Natural killer cell (primary cell): ENCODE measurements at places on chromosomes 11 and 22.

DNA sequence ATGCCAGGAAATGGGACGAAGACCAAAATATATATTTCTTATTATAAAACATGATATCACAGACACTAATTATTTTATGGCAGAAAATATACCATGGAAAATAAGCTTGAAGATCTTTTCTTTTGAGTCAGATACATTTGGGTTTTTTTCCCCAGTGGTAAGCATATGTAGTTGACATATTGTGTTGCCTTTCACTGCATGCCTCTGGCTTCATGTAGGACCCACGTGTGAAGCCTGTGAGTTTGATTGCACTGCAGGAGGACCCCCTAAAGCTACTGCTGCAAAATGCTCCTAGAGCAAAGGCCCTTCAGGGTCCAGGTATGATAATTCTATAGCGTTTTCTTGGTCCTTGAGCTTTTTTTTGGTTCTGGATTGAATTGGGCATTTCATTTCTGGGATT lies 190.7 kb upstream of the KIRREL3 start:
- no peak for DNase-seq

DNA sequence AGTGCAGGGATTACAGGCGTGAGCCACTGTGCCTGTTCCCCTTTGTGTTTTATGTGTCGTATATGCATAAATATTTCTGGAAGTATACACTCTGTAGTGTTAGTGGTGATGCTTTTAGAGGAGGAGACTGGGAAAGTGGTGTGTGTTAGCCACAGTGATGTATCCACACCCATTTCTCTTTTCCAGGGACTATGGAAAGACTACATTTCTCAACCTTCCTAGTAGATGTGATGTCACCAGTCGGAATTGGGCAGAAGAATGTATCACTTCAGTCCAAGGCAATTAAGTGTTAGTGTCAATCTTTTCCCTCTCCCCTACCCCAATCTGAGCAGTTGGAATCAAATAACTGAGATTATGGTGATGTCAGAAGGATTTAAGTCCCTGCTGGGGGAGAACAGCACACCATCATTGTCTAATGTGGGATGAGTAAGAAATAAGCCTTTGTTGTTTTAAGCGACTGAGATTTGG lies 5.8 kb upstream of the ATG16L2 start:
- DNase-seq: no peak

- no peak for DNase-seq
These were observed 3.2 kb downstream of the SEZ6L start for GRCh38 chr22:26172389-26172990.

DNA sequence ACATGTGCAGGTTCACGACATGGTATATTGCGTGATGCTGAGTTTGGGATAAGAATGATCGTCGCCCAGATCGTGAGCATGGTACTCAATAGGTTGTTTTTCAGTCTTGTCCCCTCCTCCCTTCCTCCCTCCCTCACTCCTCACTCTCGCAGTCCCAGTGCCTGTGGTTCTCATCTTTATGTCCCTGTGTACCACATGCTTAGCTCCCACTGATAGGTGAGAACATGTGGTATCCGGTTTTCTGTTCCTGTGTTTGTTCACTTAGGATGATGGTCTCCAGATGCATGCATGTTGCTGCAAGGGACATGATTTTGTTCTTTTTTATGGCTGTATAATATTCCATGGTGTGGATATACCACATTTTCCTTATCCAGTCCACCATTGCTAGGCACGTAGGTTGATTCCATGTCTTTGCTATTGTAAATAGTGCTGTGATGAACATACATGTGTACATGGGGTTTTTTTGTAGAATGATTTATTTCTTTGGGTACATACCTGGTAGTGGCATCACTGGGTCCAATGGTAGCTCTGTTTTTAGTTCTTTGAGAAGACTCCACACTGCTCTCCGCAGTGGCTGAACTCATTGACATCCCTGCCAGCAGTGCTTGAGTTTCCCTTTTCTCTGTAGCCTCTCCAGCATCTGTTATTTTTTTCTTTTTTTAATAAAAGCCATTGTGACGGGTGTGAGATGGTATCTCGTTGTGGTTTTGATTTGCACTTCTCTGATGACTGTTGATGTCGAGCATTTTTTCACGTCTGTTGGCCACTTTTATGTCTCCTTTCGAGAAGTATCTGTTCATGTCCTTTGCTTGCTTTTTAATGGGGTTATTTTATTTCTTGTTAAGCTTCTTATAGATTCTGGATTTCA lies 16.4 kb downstream of the ZBED4 start:
- DNase-seq: no peak

DNA sequence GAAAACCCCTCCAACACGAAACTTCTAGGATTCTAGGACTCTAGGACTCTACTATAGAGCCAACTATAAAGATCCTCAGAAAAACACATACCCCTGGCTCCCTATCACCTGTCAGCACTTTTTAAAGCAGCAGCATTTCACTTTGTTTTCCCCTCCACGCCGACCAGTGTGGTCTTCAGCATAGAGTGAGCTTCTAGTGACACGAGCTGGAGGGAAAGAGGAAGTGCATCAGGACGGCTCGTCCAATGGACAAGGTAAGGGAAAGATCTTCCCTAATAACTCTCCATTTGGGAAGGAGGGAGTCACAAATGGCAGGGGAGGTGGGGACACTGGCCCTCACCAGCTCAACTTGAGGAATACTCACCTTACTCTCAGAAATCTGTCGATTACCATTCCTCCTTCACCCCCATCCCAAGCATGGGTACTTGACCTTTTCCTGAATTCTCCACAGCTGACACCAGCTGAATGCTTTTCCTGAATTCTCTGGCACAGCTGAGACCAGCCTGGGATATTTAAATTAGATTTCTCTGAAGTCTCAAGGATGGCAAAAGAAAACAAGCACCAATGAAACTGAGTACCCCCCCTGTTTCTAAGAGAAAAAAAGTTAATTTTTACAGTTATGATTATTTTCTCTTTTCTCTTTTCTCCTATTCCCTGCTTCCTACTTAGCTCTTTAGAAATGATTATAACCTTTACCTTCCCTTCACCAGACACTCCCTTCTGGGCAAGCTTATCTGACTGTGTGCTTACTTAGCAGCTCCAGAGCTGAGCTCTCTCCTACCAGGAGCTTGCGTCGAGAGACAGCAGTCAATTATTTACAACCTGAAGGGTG lies 33.3 kb upstream of the NNMT start:
- peak; percentile 59 for DNase-seq

DNA sequence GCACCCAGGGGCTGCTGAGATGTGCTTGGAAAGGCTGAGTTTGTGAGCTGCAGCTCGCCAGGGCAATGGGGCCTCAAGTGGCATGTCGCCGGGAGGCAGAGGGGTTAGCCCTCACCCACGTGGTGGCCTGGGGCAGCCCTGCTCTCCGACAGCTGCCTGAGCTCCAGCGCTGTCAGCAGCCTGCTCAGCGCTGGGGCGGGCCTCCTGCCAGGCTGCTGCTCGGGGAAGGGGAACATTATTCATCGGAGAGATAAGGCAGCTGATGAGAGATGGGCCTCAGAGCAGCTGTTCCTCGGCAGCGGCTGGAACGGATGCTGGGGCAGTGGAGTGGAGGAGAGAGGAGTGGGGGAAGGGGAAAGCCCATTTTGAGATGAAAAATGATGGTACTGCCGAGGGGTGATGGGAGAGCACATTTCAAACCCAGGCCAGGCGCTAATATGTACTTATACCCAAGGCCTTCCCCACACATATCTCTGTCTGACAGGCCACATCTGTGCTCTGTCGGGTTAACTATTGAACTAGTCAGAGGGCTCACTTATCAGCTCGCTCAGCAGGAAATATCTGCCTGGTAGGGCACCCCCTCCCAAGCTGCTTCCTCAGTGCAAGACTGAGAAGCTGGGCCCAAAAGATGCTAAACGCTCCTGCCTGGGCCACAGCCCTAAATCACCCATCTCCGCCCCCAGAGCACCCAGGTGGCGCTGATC lies 79.5 kb downstream of the TIMP3 start:
- no peak for DNase-seq

DNA sequence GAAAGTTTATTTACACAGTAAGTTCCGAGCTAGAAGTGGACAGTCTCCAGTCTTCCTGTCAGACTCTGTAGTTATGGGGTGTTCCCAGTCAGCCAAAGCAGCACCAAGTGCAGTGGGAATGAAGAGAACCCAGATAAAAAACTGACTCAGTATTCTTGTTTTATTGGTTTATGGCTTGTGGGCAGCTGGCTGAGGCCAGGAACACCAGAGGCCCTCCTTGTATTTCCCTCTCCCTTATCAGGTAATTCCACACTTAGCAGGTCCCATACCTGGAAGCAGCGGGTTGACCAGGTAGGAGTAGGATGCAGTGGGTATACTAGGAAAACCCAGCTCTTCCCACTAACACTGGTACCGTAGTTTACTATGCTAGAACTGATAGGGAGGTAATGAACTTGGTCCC lies 3.5 kb upstream of the BACE1-AS start:
- no peak for DNase-seq

DNA sequence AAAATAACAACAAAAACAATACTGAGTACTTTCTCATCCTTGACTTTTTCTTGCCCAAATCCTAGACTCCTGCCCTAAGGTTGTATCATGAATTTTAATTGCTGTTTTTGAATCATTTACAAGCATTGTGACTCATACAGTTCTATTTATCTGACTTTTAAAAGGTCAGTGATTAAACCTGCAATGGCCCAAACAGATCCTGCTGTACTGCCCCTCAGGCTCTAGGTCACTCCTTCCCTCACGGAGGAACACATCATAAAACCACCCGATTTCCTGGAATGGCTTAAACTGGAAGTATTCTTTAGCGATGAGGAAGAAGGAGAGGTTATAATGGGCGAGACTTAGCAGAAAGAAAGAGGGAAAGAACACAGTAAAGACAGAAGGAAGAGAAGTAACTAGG lies 12.3 kb downstream of the ARFGAP3 start:
- DNase-seq: no peak

GRCh38 chr11:92357344-92357743 lies 132.7 kb downstream of the FAT3 start:
- no peak for DNase-seq

DNA sequence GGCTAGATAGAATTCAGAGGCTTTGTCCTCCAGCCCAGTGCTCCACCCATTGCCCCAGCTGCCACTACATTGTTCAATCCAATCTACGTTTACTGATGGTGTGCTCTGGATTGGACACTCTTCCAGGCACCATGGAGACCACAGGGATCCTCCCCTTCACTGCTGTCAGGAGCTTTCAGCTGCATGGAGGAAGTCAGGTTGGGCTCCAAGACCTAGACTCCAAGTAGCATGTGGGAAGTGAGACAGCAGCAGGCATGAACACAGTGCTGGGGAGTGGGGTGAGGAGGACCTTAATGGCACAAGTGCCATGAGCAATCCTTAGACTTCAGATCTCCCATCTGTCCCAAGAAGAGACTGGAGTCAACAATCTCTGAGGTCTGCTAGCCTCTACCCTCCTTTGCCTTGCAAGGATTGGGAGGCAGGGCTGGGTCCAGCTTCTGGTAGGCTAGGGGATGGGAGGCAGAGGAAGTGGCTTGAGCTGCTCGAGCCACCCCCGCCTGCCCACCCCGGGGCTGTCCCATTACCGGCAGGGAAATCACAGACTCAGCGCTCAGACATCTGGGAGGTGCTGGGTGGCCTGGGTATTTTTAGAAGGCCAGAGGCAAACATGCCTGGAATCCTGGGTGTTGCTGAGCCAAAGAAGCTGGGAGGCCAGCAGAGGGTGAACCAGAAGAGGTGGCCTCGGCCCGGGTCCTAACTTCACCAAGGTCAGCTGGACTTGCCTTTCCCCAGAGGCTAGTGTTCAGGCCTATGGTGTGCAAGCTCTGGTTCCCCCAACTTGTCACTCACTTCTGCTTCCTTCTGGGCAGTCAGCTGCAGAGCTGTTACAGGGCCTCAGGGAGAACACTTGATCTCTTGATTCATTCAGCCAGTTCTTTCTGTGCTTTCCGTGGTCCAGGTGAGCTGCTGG lies 15.2 kb upstream of the FCHSD2 start:
- no peak for DNase-seq

- no peak for DNase-seq
These were observed 61.5 kb downstream of the DKK3 start for GRCh38 chr11:11946878-11947277.

- no peak for DNase-seq
These were observed 20.4 kb upstream of the UPB1 start for GRCh38 chr22:24474649-24475255.

GRCh38 chr11:31337806-31338205 lies 31.7 kb downstream of the DCDC1 start:
- no peak for DNase-seq
